ENCODE measurements at places on chromosomes 11 and 22.

GRCh38 chr11:72921028-72921716, 107.0 kb downstream of the ATG16L2 start:
- DNase-seq: no peak

DNA sequence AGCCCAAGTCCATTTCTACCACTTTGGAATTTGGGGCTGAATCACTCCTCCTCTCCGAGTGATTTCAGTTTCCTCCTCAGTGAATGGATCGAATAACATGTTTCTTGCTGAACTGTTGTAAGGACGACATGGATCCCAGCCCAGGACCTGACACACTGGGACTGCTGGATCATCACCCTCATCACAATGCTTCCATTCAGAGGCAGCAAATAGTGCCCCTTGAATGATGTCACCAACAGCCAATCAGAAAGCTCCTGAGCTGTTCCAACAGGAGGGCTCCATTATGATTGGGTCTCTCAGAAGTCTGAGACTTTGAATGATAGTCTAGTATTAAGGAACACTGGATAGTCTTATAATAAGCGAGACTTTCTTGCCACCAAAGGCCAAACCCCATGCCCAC, 158.9 kb downstream of the MYO18B start:
- no peak for DNase-seq

GRCh38 chr11:723120-723883, 17.3 kb downstream of the EPS8L2 start:
- no peak for DNase-seq

DNA sequence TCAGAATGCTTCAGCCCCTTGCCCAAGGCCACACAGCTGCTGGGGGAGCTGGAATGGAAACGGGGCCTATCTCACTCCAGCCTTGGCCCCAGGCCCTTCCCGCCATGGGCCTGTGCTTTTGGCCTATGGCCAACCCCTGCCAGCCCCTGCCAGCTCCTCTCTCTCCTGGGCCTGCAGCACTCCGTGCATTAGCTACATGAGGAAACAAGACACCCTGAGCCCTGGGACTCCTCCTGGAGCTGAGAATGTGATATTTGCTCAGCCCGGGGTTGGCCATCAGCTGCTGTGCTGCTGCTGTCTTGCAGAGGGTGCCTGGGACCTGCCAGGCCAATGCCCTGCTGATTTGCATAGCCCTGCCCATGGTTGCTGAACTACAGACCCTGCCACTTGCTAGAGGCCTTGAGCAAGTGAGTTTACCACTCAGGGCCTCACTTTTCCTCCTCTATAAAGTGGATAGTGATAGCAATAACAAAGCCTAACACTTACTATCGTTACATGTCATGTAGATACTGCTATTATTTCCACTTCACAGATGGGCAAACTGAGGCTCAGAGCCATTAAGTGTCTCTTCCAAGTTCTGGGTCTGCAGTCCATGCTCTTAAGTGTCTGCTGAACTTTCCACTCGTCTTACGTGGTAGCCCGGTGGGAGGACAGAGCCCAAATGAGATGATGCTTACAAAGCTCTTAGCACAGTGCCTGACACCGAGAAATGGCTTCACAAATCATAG, 99.6 kb downstream of the KIAA1671 start:
- no peak for DNase-seq

- DNase-seq: peak; percentile 54
Measured at GRCh38 chr11:34223021-34223813, 117.8 kb downstream of the NAT10 start.

- no peak for DNase-seq
Measured at GRCh38 chr11:7524462-7525235, 10.8 kb downstream of the PPFIBP2 start.

DNA sequence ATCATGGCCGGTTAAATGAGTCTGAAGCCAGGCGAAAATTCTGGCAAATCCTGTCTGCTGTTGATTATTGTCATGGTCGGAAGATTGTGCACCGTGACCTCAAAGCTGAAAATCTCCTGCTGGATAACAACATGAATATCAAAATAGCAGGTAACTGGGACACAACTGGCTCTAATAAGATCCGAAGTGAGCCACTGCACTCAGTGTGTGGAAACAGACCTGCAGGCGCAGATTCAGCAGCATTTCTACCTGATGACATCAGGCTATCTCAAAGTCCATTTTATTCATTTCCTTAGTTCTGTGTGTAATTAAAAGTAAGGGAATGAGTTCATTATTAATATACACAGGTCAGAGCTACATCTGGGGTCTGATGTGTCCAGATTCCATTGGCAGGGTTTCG, 78.2 kb downstream of the PPP2R1B start:
- DNase-seq: no peak

GRCh38 chr22:43110927-43111623, 525 bp downstream of the BIK start:
- peak; percentile 37 for DNase-seq

GRCh38 chr22:25514436-25515180, 49.9 kb upstream of the GRK3 start:
- no peak for DNase-seq

GRCh38 chr11:121418625-121419114, 33.4 kb upstream of the SORL1 start:
- DNase-seq: no peak

DNA sequence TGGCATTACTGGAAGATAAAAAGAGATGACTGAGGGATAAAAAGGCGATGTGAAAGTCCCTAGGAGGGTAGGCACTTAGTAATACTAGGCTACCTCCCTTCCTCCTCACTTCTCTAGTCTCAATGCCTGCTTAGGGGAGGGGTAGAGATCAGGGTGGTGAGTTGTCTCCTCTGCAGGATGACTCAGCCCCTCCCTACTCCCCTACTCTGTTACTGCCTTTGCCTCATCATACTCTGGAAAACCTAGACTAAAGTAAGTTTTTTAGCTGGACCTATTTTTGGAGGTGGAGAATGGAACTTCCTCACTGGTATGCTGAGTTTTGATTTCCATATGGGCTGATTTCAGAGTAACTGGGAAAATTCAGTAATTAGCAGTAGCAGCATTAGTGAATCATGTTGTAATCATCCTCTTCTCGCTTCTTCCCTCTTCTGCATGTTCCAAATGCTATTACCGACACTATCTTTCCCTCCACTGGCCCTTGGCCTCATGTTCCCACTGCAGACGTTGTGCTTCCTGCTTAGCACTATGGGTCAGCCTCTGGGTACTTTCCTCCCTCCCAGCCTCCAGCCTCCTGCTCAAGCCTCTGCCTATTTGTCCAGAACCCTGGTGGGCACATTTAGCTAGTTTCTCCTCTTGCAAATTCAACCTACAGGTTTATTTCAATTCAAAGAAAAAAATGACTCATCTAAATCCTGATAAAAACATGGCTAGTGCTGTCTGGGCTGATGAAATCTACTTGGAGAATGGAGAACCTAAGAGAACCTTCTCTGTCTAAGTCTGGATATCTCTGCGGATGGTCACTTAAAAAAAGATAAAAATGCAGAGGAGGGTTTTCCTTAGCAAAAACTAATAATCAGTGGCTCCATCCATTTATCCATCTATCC, 281.7 kb downstream of the ST3GAL4 start:
- no peak for DNase-seq

DNA sequence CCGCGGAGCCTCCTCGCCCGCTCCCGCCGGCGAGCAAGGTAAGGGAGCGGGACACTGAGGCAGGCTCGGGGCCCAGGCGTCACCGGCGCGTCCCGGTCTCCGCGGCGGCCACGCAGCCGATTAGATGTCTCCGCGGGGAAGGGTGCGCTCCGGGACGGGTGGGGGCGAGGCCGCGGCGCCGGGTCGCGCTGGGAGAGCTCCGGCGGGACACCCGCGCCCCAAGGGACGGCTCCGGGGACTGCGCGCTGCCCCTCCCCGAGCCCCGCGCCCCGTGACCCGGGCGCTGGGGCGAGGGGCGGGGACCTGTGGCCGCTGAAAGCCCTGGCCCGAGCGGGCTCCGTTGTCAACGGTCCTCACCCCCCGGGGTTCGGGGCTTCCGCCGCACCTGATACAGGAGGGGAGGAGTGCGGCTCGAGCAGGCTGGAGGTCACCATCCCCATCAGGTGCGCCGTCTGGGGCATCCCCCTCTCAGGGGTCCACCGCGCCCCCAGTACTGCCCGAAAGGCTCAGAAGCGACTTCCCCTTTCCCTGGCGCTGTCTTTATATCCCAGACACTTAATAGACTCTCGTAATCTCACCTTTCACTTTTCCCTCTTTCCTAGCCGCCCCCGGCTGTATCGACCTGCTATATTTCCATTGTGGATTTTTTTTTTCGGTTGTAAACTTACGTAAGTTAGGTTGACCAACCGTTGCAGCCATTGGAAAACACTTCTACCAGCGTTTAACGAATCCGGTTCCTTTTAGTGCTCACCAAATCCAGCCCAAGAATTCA, 573 bp downstream of the PPFIA1 start:
- no peak for DNase-seq

DNA sequence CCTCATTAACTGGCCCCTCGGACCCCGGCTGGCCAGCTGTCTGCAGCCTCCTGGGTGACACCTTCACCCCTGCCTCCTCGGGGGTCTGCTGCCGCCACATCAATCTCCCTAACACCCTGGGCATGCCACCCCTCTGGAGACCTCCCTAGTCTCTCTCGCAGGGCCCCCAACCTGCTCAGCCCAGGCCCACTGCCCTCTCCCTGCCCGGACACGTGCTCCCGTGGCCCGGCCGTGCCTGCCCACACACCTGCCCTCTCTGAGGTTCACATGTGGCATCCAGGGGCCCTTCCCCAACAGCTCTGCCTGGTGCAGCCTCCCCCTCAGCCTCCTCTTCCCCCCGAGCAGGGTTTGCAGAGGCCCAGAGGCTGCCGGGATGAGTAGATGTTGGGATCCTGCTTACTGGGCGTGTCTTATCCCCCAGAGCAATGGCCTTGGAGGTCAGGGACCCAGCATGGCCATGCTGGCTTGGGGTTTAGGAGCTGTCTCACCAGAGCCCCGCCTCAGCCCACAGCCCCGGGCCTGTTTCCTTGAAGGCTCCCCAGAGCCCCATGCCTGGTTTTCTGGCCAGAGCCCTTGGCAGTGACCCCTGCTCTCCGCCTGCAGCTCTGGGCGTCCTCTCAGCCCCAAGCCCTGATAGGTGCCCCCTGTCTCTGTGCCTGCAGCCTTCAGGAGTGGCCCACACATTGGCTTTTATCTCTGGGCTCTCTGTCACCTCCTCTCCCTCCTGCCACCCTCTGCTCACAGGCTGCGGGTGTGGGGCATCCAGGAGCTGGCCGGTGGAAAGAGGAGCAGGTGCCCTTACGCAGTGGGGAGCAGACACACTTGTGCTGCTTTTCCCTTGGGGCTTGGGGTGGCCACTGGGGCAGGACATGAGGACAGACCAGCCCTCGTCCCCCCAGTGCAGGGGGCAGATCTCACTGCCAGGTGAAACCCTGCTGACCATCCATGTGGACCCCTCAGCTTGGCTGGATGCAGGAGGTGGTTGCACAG, 25.7 kb upstream of the SEPTIN5 start:
- DNase-seq: no peak

DNA sequence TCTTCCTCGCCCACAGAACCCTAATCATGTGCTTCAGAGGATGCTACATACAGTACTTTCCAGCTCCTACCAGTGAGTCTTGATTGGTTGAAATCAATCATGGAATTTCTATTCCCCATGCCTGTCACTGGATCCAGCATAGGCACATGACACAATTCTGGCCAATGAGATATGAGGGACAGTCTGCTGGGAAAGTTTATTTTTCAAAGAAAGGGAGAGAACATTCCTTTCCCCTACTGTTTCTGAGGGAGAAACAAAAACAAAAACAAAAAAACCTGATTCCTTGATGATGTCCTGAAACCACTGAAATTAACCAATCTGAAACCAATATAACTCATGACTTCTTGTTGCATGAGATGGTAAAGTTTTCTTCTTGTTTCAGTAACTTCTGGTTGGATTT, 3.3 kb upstream of the RCN1 start:
- DNase-seq: no peak

DNA sequence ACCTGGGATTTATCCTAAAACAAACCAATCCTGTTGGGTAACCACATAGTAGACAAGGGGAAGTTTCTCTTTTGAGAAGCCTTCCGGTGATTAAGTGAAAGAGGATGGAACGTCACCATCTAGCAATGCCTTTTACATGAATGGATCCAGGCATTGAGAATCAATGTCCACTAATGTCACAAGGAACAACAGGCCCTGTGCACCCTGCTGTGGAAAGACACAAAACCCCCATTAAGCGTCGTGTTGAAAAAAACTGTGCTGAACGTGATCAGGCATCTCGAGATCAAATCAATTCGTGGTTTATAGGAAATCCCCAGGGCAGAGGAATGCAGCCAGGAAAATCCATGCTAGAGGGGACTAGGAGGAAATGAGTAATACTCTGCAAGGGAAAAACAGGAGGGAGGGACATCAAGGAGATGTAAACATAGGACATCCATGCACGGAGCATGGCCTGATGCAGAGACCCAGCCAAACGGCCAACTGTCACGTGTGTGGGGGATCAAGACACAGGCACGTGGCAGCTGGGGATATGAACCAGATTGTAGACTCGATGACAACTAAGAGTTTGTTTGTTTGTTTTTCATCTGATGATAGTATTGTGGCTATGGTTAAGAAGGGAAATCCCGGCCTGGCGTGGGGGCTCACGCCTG, 38.6 kb upstream of the CARS1 start:
- DNase-seq: no peak

GRCh38 chr22:37295213-37295886, 13.0 kb downstream of the CYTH4 start:
- no peak for DNase-seq

GRCh38 chr11:79546351-79546750, 105.5 kb upstream of the TENM4 start:
- no peak for DNase-seq

GRCh38 chr11:111347723-111348115, 31.4 kb downstream of the POU2AF1 start:
- DNase-seq: no peak

DNA sequence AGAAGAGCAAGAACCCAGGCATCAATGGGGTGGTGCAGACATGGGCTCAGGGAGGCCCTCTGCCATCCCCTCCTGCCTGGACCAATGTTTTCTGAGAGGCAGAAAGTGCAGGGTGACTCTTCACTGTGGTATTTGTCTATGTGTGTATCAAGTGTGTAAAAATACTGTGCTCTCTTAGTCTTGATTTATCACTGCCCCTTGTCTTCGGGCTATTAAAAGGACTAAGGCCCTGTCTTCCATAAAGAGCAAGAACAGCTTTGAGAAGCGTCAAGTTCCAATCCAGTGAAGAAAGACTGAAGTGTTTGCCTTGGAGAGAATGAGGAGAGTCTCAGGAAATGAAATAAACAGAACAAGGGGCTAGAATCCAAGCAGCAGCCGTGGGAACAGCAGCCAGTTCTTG, 14.4 kb downstream of the PRSS23 start:
- no peak for DNase-seq

DNA sequence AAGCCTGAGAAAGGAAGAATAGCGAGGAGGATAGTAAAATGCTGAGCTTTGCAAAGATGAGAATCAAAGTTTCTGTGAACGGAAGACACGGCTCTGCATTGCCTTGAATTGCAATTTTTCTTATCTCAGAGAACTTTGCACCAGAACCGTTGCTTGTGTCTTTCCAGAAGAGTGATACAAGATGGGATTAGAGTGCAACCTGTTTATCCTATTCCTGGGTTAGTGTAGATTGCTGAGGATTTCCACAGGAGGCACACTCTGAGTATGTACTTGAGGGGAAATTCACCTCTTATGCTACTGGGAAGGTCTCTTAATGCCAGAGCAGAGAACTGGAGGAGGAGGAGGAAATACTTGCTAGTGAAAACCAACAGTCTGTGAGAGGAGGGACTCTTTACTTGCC, 377.5 kb downstream of the OPCML start:
- DNase-seq: no peak

Data from ovary (tissue), 10 donors.